Stomach (tissue), 19 donors: ENCODE measurements at places on chromosomes 6 and 20.

DNA sequence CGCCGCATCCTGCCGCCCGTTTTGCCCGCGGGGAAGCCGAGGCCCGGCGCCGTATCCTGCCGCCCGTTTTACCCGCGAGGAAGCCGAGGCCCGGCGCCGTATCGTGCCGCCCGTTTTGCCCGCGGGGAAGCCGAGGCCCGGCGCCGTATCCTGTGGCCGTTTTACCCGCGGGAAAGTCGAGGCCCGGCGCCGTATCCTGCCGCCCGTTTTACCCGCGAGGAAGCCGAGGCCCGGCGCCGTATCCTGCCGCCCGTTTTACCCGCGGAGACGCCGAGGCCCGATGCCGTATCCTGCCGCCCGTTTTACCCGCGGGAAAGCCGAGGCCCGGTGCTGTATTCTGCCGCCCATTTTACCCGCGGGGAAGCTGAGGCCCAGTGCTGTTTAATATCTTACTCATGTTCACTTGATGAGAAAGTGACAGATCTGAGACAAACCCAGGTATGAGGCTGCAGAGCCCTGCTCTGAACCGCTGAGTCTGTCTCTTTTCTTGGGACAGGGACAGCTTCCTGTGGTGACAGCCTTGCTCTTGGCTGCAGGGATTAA lies 129.4 kb downstream of the CDH26 start:
- no peak for DNase-seq

DNA sequence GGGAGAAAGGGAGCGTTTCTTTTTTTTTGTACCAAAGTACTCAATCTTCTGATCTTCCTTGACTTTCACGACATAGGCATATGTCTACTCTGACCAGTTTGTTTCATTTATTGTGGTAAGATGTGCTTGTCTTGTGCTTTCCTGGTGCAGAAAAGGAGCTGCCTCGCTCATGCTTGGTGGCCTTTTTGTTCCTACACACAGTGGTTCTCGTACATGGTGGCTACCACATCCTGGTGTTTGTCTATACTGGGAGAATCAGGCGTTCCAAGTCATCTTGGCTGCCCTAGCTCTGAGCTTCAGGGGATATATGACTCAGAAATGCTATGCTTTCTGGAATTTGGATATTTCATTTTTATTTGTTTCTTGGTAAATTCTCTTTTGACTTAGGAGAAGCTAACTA lies 31.8 kb downstream of the MYB start:
- no peak for DNase-seq

DNA sequence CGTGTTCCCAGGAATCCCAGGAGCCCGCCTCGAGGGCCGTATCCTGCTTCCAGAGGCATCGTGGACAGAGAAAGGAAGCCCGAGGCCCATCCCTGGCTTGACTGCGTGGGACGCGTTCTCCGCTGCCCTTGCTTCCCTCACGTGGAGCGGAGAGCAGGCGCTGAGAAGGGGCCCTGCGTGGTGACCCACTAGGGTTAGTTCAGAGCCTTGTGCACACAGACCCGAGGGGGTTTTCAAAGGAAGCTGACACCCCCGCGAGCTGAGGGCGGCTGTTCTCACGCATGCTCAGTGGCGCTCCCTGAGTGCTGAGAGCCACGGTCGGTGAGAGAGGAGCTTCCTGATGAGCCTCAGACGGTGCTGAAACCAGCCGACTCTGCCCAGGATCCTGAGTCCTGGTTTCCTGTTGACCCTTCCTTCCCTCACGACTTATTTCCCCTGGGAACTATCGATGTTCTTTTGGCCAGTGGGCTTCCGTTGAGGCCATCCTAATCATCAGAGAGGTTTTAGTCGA lies 28.9 kb upstream of the CCR6 start:
- DNase-seq, result peak; percentile 50

DNA sequence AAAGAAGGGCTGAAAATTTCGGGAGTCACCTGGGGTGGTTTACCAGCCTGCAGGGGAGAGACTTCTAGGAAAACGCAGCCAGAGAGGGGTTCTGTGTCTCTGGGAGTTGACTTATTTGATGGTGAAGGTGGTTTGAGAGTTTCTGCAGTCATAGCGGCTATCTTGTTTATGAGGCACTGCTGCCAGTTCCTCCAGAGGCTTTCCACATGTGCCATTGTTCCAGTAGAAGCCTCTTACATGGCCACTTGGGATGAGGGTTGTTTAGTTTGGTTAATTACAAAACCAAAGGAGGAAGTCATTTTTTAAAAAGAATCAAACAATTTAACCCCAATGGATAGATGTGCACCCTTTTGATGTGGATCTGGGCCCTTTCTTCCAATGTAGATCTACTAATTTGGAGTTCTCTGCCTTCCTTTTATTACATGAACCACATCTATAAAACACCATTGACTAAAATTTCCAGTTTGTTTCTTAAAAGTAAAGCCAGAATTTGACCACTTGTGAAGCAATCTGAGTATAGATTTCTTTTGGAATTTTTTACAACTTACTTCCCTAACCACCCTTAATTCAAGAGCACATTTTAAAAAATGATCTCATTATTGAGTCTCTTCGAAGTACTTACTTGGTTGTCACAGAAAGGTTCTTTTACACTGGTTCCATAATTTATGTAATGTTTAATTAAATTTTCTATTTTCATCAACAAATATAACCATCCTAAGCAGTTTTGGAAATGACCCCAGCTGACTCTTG lies 97.6 kb downstream of the TCP11 start:
- no peak for DNase-seq

- no peak for DNase-seq
These were observed 252.3 kb downstream of the BTBD9 start for GRCh38 chr6:38387461-38387860.

- DNase-seq, result no peak
These were observed 101.4 kb upstream of the PDE7B start for GRCh38 chr6:135750081-135750480.

GRCh38 chr6:91941838-91942237 lies 1355.0 kb upstream of the MAP3K7 start:
- DNase-seq, result no peak

DNA sequence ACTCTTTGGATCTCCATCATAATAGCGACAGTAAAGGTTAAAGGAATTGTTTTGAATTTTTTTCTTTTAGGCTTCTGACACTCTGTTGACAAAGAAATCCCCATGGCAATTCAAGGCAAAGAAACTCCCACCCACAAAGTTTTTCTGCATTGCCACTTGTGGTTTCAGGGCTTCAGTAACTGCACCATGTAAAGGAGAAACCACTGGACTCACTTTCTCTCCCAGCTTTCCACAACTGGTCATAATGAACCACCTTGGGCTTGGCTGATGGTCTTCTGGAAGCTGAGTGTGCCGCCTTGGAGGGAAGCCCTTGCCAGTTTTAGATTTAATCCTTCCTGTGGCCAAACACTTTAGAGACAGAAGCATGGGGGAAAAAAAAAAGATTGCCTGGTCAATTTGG lies 163.1 kb downstream of the ISM1 start:
- no peak for DNase-seq

GRCh38 chr6:33746651-33747100 lies at the start of gene IP6K3:
Gene IP6K3 (minus strand): TSS chr6:33746905. CDS start chr6:33735476, 11,429 bp downstream.
- no peak for DNase-seq

DNA sequence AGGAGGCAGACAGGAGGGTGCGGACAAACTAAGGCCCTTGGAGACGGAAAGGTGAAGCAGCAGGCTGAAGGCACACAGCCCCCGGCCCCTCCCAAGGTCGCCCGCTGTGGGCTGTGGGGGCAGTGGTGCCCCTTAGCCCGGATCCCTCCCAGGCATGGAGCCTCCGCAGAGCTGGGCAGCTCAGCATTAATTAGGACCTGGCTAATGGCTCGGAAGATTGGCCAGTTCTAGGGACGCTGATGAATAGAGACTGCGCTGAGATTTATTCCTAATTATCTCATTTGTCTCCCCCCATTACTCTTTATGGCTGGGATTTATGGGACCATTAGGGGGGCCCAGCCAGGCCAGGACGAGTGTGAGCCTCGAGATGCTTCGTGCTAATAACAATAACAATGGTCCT lies 20.4 kb downstream of the MDFI start:
- no peak for DNase-seq

GRCh38 chr6:16533210-16533609 lies 228.1 kb downstream of the ATXN1 start:
- DNase-seq, result no peak

DNA sequence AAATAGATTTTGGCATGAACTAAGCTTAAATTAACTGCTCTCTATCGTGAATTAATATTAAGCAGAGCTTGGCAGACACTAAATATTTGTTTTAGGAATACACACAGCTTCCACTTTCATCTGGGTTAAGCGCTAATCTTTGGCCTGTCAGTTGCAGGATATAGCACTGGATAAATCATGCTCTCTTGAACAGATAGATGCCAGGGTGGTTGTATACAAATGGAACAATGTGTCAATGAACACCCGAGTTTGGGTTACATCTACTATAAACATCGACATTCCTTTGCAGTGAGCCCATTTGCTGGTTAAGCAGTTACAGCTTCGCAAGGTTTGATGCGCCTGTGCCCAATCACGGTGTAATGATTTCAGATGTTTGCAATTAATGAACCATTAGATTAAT lies 338.2 kb upstream of the ZFP64 start:
- DNase-seq, result peak; percentile 12

GRCh38 chr6:43679057-43679456 lies 8.5 kb downstream of the MRPS18A start:
- DNase-seq, result no peak

DNA sequence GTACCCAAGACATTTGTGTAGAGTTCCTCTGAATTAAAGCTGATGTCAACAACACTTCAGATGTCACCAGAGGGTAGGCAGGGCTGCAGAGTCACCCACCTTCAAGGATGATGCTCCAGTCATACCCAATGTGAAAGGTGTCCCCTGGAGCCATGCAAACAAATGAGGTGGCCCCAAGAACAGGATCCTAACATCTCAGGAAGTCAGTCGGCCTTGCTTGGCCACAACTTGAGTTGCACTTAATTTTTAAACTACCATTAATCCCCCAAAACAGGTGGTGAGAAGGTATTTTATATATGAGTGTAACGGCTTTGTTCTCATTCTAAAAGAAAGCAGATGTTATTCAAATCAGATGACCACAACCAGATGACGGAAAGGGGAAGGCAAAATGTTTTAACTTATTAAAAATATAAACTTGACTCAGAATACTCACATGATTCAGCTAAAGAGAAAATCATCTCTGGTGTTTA lies 21.1 kb upstream of the SERPINB1 start:
- no peak for DNase-seq

GRCh38 chr20:51221791-51222408 lies 199.0 kb upstream of the KCNG1 start:
- DNase-seq, result no peak

DNA sequence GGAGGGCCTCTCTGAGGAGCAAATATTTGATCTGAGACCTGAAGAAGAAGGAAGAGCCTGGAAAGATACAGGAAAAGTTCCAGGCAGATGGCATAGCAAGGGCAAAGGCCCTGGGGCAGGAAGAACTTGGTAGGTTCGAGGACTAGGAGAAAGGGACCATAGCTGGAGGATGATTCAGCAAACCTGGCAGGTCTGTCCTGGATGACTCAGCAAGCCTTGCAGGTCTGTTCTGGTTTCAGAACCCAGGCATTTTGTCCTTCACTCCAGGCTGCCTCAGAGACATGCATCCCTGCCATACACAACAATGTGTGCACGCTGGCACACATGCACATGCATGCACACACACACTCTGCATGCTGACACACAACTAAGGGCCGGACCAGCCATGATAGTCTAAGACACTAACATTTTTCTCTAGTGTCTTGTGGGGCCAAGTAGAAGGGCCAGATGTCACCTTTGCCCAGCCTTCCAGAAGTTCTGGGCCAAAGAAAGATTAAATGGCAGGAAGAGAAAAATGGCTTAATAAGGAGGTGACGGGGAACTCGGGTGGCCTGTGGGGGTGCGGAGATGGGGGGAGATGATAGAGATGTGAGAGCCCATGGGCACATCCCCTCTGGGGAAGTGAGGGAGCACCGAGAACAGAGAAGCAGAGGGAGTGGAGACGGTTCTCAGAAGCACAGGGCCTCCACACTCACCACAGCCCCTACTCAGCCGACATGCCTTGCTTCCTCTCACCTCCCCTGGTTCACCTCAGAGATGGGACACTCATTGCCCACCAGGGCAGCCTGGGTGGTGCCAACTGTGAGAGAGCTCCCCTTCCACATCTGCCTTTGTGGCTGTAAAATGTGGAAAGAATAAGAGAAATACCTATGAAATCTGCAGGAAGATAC lies 15.4 kb upstream of the TRIB3 start:
- no peak for DNase-seq

- DNase-seq, result no peak
These were observed 65.1 kb upstream of the STX16 start for GRCh38 chr20:58585753-58586540.

DNA sequence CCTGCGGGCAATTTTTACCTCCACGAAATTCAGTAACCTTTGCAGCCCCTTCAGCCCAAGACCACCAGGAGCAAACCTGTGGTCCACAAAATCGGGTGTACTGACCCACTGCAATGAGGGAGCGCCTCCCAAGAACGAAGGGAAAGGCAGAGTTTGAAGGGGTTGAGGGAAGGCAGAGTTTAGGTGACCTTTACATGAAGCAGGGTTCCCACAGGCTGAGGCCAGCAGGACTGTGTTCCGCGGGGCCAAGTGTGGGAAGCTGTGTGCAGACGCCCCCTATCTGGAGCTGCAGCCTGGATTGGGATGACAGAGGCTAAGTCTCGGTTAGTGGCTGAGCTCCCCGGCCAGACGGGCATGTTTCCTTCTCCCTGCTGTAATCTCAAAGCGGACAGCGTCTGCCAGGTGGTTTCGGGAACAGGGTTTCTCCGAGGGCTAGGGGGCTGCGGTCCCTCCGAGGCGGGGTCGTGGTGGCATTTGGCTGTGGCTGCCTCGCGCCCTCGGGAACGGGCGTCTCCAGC lies 826 bp upstream of the PYGB start:
- peak; percentile 68 for DNase-seq

DNA sequence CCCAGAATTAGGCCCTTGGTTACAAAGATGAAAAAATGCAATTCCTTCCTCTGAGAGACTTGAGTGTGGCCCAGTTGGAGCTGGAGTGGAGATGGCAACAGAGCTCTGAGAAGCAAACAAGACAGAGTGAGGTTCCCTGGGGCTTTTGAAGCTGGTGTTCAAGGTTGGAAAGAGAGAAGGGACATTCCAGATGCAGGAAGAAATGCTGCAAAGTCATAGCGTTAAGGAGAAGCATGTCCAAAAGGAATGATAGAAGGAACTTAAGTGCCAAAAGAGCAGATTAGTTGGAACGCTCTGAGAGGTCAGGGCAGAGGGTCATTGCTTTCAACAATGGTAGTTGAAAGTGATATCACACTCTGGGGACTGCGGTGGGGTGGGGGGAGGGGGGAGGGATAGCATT lies 251.8 kb downstream of the TBC1D7 start:
- DNase-seq, result no peak

DNA sequence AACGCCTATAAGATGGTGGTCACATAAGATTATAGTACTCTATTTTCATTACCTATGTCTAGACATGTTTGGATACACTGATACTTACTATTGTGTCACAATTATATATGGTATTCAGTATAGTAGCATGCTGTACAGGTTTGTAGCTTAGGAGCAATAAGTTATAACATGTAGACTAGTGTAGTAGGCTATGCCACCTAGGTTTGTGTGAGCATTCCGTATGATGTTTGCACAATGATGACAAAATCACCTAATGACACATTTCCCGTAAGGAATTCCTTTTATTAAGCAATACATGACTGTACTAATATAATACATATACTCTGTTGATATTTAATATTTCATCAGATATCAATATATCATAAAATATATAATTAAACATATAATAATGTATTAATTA lies 540.7 kb downstream of the BMP2 start:
- DNase-seq, result no peak

GRCh38 chr6:20481281-20481680 lies 53.0 kb upstream of the CDKAL1 start:
- no peak for DNase-seq
